ENCODE measurements at places on chromosomes 16 and 17.

DNA sequence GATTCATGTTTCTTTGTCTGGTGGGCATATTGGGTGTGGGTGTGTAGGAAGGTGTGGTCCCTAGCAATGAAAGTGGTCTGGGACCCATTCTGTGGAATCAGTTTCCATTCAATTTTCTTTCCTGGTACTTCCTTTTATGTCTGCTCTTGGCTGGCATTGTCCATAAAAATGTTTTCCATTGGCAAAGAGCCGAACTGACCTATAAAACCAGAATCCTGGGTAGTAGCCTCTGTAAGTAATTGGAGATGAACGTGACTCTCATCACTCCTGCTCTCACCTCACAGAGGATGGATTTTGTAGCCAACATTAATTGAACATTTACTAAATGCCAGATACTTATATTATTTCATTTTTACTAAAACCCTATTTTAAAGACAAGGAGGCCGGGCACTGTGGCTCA lies 66.5 kb upstream of the IRX3 start:
- DNase-seq, result no peak

- no peak for DNase-seq
Measured at GRCh38 chr16:87042551-87043230, 274.5 kb downstream of the C16orf95 start.

- DNase-seq, result no peak
Measured at GRCh38 chr17:32763855-32764439, 113.0 kb downstream of the MYO1D start.

- no peak for DNase-seq
Measured at GRCh38 chr16:66220702-66221101, 145.8 kb upstream of the CDH5 start.

GRCh38 chr17:40443196-40443987 lies at the start of gene IGFBP4:
Gene IGFBP4, plus strand, starts transcription at chr17:40443450. Its CDS starts 286 bp downstream, at chr17:40443736.
- peak; percentile 89 for DNase-seq

DNA sequence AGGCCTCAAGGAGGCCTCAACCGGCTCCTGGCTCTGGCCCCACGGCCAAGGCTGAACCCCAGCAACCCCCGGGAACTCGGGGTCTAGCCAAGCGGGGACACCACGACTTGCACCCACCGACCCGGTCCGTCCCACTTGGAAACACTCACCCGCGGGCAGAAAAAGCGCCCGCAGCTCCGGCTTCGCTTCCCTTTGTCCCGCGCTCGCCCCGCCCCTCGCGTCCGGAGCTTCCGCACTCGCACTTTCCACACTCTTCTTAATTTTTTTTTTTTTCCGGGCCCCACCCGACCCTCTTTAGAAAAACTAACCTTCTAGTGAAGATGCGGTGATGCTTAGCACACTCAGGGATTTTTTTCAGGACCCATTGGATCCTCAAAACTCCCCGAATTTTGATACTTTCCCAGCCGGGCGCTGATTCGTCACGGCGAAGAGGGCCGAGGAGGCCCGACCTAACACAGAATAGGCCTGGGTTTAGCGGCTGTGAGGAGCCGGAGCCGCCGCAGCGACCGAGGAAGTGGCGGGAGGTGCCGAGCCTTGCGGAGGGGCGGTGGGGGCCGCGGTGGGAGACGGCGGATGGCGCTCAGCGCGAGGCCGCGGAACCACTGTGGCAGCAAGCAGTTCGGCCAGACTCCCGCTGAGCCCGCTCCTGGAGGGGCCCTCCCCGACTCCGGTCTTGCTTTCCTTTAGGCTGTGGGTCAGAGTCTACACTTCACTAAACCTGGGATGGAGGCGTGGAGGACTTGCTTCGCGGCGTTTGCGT lies at the start of gene SMARCE1:
Gene SMARCE1, minus strand, starts transcription at position 195 of the 760 bp plus-strand sequence. CDS start 2,016 bp downstream, outside the sequence.
- peak; percentile 81 for DNase-seq

DNA sequence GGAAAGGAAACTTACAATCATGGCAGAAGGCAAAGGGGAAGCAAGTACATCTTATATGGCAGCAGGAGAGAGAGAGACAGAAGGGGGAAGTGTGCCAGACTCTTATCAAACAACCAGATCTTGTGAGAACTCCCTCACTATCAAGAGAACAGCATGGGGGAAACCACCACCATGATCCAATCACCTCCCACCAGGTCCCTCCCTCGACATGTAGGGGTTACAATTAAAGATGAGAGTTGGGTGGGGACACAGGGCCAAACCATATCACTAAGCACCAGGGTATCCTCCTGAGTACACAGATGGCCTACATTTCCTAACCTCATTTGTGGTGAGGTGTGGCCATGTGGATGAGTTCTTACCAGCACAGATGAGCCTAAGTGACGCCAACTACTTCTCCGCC lies 348.6 kb upstream of the ZFHX3 start:
- no peak for DNase-seq

DNA sequence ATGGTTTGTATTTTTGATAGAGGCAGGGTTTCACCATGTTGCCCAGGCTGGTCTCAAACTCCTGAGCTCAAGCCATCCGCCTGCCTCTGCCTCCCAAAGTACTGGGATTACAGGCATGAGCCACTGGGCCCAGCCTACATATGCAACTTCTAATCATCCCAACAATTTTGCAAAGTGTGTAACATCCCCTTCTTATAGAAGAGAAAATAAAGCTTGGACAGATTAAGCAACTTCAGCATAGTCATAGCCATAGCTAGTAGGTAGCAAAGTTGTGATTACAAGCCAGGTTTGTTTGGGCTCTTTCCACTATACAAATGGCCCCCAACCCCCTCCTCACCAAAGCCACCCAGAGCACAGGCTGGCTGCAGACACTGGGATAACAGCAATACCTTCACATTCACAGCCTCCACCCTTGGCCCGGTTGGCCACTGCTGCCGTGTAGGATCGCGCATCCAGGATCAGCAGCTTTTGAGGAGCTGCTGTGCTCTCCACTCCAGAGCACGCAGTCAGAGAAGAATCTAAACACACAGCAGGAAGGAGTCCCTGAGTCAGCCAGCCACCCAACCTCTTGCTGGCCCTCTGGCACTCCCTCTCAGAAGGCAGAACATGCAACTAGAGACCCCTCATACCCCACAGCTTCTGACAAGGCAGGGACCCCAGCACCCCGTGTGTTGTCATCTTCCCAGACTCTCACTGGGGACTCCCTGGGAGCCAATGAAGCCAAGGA lies 7.9 kb downstream of the MTMR4 start:
- no peak for DNase-seq

DNA sequence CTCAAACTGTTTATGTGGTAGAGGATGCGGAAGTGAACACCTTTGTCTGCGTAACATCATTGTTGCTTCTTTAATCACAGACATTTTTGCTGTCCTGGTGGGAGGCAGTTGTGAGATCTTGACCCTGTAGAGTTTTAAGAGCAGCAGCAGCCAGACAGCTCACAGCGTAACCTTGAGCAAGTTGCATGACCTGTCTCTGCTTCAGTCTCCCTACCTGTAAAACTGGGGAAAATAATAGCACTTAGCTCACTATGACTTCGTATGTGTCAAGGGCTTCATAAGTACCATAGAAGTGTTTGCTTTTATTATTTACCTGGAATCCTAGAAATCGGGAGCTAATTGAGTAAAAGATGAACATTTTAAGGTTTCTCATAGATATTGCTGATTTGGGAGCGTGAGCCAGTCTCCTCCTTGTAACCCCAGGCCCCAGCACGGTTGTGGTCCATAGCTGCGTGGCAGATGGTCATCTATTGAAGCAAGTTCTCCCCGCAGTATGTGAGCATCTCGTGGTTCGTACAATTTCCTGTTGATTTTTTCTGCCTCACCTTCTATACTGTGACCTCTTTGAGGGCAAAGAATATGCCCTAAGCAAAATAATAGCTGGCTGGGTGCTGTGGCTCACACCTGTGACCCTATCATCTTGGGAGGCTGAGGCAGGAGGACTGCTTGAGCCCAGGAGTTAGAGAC lies 34.4 kb downstream of the GPRC5B start:
- no peak for DNase-seq

GRCh38 chr17:34527136-34527907 lies 52.1 kb upstream of the TMEM132E start:
- DNase-seq, result no peak

- DNase-seq, result no peak
Measured at GRCh38 chr16:1877804-1878203, 5.8 kb upstream of the MEIOB start.

DNA sequence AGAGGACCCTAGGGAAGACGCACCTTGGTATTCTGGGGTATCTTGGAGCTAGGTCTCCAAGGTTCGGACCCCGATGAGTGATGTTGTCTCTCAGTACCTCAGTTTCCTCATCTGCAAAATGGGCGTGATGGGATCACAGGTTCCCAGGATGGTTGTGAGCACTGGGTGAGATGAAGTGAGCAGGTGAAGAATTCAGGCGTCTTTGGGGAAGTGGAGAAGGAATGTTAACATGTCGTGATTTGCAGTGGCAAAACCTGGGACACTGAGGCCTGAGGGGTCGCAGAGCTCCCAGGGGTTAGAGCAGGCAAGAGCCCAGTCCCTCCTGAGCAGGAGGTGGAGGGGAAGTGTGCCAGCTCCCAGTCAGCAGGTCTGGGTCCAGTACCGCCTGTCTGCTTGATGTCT lies 215.1 kb upstream of the GSE1 start:
- no peak for DNase-seq

DNA sequence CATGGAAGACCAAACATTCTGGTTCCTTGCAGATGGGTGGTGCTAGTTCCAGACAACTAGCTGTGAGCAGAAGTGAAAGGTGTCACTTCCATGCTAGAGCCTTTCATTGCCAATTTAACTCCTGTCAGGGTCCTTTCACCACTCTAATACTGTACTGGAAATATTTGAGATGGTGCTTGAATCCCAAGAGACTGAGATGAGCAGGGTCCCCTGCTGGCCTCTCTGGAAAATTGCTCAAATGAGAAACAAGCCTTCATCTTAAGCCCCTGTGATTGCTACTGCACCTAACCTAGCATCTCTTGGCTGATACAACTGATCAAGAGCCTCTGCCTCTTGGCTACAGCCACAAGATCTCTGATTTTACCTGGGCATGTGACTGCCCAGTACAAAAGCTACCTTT lies 7.4 kb upstream of the VAC14 start:
- no peak for DNase-seq

DNA sequence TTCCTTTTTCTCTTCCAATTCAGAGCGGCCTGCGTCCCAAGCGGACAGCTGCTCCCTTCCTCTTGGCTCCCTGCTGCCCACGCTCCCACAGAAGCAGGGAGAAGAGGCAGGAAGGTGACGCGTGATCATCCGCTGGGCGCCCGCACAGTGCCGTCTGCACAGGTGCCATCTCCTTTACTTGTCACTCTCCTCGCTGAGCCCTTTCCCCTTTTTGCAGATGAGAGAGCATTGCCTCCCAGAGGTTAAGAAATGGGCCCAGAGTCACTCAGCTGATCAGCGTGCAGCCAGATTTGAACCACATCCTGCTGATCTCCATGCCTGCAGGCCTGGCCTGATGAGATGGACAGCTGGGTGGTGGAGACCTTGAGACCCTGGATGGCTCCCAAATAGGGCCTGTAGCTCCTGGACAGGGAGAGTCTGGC lies 299.8 kb downstream of the SEC14L1 start:
- no peak for DNase-seq

GRCh38 chr16:9847146-9847545 lies 335.1 kb downstream of the GRIN2A start:
- no peak for DNase-seq

GRCh38 chr17:48030531-48030930 lies 7.1 kb downstream of the COPZ2 start:
- peak; percentile 53 for DNase-seq

DNA sequence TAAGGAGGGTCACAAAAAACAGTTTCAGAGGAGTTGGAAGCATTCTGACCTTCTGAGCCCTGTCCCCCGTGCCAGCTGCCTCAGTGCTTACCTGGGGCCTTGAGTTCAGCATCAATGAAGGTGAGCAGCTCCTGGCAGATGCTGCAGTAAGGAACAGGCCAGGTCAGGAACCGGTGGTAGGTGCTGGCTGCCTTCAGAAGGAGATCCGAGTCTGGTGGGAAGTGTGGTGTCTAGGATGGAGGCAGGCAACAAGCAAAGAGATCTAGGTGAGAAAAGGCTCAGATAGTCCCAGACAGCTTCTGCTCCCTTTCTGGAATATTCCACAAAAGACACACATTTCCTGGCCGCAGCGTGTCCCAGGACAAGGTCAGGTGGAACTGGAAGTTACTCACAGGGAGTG lies 37.2 kb upstream of the PIK3R6 start:
- DNase-seq, result no peak

DNA sequence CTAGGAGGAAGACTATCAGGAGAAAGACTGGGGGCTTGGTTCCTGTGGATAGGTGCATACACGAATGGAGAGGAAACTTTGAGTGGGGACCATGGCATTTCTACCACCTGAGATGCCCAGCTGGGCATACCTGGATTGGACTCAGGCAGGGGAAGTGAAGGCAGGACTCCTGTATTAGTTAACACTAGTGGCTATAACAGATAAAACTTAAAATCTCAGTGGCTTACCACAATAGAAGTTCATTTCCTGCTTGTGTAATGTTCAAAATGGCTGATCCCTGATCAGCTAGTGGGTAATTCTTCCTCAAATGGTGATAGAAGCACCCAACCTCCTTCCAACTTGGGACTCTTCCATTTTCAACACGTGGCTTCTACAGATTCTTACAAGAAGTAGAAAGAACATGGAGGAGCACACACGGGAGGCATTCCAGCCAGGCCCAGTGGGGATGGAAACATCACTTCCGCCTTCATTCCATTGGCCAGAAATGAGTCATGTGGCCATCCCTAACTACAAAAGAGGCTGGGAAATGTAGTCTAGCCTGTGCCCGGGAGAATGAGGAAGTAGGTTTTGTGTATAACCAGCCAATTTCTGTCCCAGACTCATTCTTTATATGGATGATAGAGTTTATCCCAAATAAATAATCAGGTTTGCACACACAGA lies 112.1 kb downstream of the UTP18 start:
- peak; percentile 26 for DNase-seq

- peak; percentile 32 for DNase-seq
Measured at GRCh38 chr16:68396481-68396880, 51.8 kb downstream of the SMPD3 start.

GRCh38 chr17:35160354-35161201 lies 13.0 kb downstream of the UNC45B start:
- no peak for DNase-seq

DNA sequence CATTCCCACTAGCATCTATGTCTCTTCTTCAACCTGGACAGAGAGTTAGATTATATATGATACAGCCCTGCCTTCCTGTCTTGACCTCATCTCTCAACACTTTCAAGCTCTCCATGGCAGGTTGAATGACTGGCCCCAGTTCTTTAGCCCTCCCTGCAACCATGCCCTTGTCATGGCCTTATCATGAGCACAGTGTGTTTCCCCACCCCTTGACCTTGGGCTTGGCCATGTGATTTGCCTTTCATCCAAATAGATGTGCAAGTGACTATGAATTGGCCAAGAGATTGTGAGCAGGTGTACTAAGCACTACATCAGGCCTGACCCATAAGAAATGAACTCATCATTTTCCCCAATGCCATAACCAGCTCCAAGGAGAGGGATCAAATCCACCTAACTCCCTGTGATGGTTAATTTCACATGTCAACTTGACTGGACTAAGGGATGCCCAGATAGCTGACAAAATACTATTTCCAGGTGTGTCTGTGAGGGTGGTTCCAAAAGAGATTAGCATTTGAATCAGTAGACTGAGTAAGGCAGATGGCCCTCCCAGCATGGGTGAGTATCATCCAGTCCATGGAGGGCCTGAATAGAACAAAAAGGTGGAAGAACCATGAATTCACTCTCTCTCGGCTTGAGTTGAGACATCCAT lies 97.4 kb downstream of the SLC39A11 start:
- no peak for DNase-seq
